ENCODE measurements at places on chromosomes 6 and 20. TPM values are rescaled to one million over a fixed set of nuclear protein-coding genes. Genes with fewer than 3 reads are reported as not detected.
A peak's percentile ranks its signal among the peaks of the same experiment; 100 is the strongest.

NNAT gene
- polyA plus RNA-seq, result 1.2 TPM

DNA sequence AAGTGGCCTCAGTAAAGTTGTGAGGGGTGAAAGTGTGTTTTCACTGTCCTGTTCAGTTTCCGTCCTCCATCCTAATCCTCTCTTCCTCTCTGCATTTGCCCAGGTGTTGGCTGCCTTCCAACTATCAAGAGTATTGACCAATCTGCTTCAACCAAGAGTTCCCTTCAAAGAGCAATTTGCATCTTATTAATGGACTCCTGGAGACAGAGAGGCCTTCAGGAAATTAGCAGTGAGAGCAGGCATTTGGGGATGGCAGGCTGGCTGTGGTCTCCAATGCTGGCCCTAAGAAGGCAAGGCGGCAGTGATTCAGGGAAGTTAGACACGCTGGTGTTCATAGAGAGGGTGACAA, 77.2 kb downstream of the GPR6 start:
- no peak for DNase-seq

DNA sequence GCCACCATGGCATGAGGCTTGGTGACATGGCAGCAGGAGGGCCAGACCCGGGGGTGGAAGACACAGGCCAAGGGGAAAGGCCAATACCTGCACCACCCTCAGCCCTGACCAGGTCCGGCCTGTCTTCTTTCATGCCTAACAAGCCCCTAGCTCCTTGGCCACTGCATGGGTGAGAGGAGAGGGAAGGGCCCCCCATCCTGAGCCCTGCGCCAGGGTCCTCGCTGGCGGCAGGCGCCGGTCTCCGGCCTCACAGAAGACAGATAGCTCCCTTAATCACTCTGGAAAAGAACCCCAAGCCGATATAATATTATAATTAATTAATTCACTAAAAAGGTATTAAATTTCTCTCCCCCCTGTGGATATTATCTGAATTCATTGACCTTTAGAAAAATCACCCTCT, 41.4 kb downstream of the MDFI start:
- peak; percentile 18 for DNase-seq

DNA sequence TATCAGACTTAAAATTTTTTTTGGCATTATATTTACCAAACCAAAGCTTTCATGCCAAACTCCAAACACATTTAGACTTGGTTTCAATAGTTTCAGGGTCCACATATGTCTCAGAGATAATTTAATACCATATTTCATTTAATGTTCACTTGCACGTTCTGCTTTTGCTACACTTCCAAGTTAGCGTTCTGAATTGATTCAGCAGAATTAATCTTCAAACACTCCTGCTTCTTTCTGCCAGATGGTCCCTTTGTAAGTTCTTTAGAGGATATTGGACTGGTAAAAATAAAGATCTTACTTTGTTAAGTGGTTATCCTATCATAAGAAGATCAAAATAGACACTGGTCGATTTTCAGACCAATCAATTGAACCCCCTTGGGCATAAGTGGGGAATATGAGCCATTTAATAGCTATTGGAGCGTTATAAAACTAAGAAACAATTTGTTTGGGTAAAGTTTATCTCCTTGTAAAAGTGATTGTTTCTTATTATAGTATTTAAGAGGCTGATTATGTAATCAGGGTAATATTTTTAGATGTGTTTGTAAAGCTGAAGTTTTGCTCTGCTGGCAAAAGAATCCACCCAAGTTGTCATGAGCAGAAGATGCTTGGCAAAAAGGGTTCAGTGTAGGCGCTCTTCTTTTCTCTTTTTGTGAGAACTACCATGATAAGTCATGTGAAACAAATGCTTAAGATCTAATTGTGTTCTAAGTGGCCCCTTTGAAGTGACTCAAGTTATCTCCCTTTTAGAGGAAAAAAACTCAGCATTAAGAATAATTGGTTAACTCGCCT, 92.2 kb downstream of the MCHR2 start:
- no peak for DNase-seq

RAET1G gene
- polyA plus RNA-seq, result 0.20 TPM

DNA sequence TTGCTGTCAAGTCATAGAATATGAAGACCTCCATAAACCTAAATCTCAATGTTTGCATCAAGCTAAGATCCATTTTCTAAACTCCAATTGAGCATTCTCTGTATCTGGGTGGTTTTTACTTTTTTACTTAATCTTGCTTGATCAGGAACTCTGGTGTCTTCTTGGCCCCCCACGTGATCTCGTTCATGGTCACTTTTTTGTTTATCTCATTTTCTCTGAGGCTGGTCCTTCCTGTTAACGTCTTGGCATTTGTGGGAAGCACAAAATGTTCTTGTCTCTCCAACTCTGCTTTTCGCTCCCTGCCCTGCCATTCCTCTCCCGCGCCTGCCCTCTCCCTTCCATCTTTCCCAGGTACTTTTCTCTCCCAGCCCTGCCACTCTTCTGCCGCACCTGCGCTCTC, 14.0 kb upstream of the MAPRE1 start:
- no peak for DNase-seq

DNA sequence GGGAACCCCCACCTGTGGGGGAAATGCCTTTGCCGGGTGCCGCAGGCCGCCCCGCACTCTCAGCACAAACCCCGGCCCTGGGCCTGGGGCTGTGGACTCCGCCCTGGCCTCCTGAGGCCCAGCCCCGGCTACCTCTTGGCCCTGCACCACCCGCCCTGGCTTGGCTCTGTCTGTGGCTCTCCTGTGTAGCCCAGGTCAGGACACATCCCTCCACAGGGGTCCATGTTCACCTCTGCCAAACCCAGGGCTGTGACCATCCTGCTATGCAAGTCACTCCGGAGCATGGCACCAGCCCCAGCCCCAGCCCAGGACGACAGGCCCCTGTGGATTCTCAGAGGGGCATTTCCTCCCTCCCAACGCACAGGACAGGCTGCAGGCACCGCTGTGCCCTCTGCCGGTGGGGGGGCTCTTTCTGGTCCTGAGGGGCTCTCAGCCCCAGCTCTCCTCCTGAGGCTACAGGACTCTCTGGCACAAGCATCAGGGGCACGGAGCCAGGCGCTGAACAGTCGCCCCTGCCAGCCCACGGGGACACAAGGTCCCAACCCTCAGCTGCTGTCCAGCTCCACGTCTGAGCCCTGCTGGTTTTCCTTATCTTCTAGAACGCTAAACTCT, 45.7 kb downstream of the TAF4 start:
- no peak for DNase-seq

DNA sequence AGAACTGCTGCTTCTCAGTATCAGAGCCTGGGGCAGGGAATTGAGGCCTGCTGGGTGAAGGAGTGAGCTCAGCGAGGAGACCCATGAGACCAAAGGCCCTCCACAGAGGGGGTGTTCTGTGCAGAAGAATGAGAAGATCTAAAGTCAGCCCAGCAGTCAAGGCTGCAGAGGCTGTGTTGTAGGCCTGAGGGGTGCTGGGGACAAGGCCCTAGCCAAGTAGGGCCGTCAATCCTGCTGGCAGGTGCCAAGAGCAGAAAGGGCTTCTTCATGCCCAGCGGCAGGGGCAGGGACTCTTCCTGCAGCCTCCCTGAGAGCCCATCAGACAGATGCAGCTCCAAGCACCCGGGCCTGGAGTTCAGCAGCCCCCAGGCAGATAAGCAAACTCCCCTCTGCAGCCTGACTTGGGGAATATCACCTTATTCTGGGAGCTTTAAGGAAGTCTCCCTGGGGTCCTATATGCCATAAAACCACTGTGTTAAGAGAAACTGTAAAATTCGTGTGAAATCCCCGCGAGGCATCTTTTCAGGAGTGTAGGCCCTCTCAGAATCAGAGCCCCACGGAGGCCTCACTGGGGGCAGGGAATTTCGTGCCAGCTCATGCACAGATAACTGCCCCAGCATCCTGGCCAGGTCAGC, 9.0 kb downstream of the CCDC167 start:
- no peak for DNase-seq

All from right cardiac atrium (tissue), 5 donors.